Stimulated activated CD8-positive, alpha-beta memory T cell treated with anti-CD3 and anti-CD28 coated beads, Interleukin-15, amount 100 ng/mL, for 48 hours (primary cell): ENCODE measurements at places on chromosomes 2 and 18.

DNA sequence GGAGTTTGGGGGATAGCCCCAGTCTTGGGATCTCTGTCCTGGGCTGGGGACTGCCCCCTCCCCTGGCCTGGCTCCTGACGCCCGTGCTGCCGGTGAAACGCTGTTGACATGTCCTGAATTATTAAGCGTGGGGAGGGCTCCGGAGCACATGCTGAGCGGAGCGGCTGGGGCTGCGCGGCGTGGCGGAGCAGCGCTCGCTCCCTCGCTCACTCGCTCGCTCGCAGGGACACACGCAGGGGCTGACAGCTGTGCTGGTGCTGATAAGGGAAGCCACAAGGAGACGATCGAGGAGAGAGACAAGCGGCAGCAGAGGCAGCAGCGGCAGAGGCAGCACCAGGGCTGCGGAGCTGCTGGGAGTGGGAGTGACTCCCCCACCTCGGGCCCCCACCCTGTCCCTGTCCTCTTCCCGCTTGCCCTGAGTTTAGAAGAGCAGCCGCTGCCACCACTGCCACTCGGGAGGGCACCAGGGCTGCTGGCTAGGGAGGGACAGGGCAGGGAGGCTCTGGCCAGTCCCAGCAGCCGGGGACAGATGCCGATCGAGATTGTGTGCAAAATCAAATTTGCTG lies at the start of gene ASIC4:
Gene ASIC4, plus strand, starts transcription at position 287 of the 566 bp plus-strand sequence. Its CDS starts 243 bp downstream, at position 530.
- no peak for DNase-seq

DNA sequence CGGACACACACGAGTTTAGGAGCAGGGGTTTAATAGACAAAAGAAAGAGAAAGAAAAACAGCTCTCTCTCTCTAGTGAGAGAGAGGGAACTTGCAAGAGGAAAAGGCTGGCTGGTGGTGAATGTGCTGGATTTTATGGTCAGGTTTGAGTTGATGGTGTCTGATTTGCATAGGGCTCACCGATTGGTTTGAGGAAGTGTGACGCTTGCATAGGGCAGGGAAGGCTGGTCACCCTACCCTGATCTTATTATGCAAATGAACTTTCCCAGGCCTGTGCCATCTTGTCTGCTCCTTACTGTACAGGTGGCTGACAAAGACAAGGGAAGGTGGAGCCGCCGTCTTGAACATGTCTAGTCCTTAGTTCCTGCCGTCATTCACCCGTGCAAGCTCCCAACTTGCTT lies 408.9 kb downstream of the RIT2 start:
- no peak for DNase-seq

DNA sequence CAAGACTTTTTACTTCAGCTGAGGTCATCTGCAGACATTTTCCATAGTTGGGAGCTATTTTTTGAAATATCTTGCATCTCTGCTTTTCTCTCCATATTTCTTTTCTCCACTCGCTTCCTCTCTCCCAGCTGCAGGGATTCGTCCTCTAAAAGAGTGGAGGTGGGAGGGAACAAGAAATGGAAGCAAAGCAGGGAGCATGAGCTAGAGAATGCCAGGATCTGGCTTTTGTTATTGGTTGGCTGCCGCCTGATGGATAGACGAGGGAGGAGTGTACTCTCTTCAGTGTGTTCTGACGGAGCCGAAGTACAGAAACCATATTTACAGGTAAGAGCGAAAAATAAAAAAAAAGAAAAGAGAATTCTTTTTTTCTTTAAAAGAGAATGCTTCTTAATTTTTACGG lies at the start of gene CSRNP3:
Gene CSRNP3, plus strand, starts transcription at position 282 of the 400 bp plus-strand sequence. CDS start 125,368 bp downstream, outside the sequence.
- no peak for DNase-seq

DNA sequence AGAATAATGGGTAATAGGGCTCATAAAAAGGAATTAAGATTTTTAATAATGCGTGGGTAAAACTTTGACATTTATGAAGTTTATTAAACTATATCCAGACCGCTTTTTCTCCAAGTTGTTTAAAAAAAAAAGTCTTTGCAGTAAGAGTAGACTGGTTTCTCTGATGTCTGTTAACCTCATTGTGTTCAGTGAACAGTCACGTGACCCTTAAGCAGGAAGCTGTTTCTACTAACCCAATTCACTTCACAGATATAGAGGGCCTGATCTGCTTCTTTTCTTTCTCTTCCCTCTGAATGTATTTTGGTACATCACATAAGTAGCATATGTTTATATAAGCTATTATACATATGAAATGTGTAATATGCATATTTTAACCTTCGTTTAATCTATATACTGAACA lies 1011.3 kb upstream of the CELF4 start:
- DNase-seq, result no peak

DNA sequence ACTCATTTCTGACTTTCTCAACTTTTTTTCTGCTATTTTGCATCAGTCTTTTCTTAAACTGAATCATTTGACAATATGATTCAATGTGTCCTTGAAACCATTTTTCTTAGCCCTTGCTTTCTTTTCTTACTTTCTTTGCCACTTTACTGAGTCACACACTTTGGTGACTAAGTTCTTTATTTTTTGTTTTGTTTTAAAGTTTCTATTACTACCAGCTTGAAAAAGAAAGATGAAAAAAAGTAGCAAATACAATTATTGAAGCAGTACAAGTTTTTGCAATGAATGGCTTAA lies 116.5 kb downstream of the DOCK10 start:
- DNase-seq, result no peak

- DNase-seq, result no peak
Measured at GRCh38 chr2:7427293-7428060, 510.3 kb downstream of the RNF144A start.

GRCh38 chr2:12061286-12062052 lies 315.0 kb downstream of the LPIN1 start:
- DNase-seq, result no peak
